ENCODE measurements at places on chromosomes 6 and 20.
A peak's percentile ranks its signal among the peaks of the same experiment; 100 is the strongest.

DNA sequence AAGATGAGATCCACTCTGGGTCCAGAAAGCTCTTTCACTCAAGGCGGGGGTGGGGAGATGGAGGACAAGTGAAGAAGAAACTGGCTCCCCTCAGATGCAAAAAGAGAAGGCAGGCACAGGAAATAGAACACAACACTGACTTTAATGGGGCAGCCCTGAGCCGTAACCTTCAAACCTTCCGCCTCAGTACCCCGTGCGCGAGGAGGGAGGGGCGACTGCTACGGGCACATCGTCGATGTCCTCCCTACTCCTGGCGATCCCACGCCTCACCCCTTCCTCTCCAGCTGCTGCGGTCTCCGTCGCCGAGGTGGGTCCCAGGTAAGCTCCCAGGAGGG is 3.9 kb downstream of the SPEF1 start:
- no peak for DNase-seq

DNA sequence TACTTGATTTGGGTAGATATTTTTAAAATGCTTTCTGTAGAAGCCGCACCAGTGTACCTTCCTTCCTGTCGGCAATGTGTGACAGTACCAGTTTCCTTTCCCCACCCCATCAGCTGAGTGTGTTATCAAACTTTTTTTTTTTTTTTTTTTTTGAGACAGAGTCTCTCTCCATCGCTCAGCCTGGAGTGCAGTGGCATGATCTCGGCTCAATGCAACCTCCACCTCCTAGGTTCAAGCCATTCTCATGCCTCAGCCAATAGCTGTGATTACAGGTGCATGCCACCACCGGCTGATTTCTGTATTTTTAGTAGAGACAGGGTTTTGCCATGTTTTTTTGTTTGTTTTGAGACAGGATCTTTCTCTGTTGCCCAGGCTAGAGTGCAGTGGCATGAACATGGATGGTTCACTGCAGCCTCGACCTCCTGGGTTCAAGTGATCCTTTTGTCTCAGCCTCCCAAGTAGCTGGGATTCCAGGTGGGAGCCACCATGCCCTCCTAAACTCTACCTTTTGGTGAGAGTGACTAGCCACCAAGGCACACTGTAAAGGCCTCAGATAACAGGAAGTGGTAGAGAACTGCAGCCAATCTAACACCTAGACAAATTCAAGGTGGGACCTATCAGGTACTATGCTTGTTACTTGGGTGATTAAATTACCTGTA is 26.5 kb upstream of the ZBTB22 start:
- DNase-seq = peak; percentile 13

DNA sequence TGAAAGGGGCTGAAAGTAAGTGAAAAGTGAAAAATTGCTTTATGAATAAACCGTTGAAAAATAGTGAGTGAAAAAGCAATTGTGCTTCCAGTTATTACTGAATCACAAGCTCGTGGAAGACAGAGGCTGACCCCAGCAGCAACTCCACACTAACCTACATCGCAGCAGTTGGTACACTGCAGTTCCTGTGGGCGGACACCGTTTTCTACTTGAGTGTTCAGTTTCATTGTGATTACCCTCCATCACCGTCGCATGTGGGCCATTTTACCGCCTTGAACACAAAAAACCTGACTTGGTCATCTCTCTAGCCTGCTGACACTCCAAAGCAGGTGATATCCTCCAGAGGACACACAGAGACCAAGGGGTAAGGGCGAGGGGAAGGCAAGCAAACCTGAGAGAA is 28.4 kb downstream of the PRDM1 start:
- no peak for DNase-seq

DNA sequence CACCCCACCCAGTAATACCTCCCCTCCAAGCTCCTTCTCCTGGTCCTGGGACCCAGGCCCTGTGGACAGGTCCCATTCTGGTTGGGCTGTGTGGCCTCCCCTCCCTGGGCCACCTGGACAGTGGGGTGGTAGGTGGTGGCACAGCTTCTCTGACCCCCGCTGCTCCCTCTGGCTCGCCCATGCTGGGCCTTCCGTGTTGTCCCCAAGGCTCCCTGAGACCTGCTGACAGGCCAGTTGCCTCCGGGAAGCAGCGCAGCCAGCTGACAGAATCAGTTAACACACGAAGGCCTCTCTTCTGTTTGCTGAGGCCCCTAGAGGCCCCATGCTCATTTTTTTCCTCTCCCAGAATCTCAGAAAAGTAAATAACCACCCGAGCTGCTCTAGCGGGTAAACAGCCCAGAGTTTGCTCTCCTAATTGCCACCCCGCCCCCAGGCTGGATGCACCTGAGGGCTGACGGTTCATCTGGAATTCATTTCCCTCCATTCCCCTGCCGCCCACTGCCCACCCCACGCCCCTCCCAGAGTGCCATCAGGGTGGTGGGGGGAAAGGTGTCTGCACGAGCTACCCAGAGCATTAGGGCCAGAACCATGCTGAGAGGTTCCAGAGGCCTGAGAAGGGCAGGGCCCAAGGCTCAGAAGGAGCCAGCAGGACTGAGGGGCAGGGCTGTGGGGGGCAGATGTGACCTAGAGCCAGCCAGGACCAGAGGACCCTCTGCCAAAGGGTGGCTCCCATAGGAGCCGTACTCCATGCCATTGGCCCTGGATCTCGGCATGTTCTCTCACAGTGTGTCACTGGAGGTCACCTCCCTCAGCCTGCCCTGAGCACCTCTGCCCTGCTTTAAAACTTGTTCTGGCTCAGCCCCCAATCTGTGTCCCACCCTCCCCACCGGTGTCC is 157.5 kb downstream of the GRM4 start:
- DNase-seq = no peak

- DNase-seq = no peak
Observed at GRCh38 chr20:48478370-48478769, 349.4 kb downstream of the PREX1 start.

GRCh38 chr6:115976321-115976870 is 84.3 kb downstream of the FRK start:
- DNase-seq = no peak

DNA sequence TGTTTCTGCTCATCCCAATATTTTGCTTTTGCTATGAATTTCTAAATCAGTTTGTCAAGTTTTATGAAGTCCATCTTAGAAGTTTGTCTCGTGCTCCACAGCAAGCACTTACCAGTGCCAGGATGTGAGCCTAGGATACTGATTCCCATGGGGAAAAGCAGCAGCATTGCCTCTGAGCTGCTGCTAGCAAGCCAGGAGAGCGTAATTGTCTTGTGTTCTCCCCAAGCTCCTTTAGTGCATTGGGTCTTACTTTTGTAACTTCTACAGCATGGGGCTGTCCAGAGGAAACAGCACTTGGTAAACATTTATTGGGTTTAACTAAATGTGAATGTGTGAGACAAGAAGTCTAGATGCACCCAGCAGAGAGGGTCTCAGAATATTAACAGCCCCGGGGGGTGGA is 76.1 kb downstream of the RNF182 start:
- no peak for DNase-seq

DNA sequence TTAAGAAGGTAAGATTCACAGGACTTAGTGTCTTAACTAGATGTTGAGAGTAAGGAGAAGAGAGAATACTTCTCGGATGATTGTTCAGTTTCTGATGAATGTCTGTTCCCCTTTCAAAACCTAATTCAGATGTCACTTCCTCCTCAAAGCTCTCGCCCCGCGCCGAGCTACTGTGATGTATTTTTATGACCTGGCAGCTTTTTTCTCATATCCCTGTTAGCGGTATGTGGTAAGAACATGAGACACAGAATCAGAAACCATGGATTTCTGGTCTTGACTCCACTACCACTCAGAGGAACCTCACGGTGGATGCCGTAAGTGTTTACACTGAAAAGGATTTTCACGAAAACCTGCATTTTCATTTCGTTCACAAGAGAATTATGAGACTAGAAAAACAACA is 48.4 kb downstream of the CEP43 start:
- no peak for DNase-seq

DNA sequence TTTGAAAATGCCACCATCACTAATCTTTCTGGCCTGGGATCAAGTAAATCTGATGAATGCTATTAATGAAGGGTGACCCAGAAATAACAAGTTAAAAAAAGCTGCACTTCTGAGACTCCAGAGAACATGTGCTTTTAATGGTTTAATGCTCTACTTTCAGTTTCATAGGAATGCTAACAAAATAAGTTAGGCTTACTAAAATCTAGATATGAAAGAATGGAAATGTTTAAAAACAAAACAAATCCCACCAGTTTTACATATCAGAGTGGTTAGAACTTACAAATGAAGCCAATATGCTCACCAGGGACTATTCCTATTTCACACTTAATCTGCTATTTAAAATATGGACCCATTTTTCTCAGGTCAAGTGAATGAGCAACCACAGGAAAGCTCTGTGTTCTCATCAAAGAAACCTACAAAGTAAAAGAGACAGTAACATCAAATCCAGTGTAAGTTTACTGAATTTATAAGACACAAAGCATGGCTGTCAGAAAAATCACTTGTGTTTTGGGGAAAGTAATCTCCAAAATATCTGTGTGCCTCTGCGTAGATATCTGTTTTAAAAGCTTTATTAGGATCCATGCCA is 40.3 kb downstream of the FYN start:
- DNase-seq = no peak

GRCh38 chr6:28856620-28857005 is 67.2 kb downstream of the TRIM27 start:
- no peak for DNase-seq

DNA sequence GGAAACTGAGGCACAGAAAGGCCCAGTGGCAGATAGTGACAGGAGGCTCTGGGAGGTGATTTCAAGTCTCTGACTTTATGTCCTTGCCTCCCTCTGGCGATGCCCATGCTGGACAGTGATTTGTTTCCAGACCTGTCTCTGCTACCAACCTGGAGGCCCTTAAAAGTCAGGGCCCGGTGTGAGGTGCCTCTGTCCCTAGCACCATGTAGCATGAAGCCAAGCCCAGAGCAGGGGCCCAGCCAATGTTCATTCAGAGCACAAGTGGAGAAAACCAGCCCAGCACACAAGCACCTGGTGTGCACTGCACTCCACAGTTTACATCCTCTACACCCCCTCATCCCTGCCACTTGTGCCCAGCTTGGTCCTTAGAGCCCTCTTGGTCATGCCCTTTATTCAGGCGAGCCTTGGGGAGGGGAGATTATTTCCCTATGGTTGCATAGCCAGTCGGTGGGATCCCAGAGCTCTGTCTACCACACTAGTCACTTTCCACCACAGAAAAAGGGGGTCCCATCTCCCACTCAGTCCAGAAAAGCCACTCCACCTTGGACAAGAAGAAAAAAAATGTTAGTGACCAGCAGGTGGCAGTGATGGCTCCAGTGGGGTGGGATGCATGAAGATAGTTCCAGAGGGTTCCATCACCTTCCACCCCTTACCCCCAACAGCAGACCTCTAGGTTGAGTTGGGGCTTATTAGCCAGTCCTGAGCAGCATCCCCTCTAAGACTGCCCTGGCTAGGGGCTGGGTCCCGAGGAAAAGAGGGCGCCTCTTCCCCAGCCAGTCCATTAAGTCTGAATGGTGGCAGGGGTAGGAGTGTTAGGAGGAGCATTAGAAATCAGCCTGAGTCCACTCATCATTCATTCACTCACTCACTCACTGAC is 30.9 kb downstream of the KIAA1755 start:
- DNase-seq = no peak

- DNase-seq = no peak
Observed at GRCh38 chr6:139964737-139965136, 590.3 kb upstream of the CITED2 start.

- no peak for DNase-seq
Observed at GRCh38 chr20:52103335-52103912, 88.2 kb downstream of the ZFP64 start.

DNA sequence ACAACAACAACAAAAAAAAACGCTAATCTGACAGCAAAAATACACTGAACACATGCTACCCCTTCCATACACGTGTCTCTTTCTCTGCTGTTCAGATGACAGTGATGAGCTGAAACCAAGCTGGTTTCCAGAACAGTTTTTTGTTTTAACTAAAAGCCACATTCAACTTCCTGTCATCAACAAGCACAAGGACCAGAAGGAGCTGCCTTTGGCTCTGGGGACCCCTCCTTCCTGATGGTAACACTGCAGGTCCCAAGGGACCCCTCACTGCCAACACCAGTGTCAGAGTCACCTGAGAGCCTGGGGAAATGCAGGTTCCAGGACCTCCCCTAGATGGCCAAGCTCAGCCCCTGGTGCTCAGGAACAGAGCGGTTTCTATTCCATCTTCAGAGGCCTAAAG is 6.0 kb downstream of the CST7 start:
- DNase-seq = no peak

DNA sequence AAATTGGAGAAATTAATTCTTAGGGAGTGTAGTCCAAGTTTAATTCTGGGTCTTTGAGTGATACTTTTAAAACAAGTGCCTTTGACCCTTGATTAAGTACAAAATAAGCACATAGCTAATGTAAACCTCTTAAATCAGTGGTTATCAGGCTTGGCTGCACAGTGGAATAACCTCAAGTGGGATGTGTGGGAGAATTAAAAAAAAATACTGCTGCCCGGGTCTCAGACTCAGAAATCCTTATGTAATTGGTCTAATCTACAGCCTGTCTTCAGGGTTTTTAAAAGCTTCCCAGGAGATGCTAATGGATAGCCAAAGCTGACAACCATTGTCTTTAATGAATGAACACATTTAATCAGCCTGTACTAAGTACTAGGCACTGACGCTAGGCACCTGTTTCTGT is 28.5 kb upstream of the TMEM14A start:
- DNase-seq = no peak

GRCh38 chr6:85240787-85241385 is 209.0 kb upstream of the NT5E start:
- DNase-seq = no peak

- DNase-seq = no peak
Observed at GRCh38 chr6:144159223-144159622, 8.9 kb downstream of the STX11 start.

DNA sequence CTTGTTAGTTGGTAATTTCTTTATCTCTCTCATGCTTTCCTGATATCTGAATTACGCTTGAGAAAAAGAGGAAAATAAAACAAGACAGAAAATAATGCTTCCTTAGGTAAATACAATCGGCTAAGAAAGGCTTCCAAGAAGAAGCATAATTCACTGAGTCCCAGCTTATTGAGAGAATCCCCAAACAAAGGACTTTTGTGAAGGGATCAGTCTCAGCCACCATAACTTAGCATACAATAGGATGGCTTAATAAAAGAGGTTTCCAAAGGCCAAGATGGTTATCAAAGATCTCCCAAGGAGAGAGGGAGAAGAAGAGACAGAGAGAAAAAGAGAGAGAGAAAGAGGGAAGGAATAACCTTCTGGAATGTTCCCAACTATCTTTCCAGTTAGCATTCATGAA is 46.0 kb upstream of the SALL4 start:
- no peak for DNase-seq

GRCh38 chr6:89597372-89597771 is 41.2 kb downstream of the LYRM2 start:
- DNase-seq = no peak
